ENCODE measurements at places on chromosomes 11 and 22.

- no peak for DNase-seq
These were observed 601 bp upstream of the LRP4 start for GRCh38 chr11:46918788-46919513.

DNA sequence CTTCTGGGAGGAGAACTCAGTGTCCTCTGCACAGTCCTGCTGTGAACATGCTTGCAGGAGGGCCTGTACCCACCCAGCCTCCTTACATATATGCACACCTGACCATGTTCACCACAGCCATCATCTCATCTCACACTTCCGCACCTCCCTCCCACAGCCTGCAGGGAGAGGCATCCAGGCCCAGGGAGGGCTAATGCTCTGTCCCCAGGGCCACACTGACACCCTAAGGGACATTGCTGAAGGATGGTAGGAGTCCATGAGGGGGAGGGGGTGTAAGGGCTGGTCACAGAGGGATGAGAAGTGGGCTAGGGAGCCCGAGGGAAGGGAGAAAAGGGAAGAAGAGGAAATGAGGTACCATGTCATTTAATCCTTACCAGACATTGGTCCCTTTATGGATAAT is 4.4 kb upstream of the KCNC1 start:
- DNase-seq = no peak

DNA sequence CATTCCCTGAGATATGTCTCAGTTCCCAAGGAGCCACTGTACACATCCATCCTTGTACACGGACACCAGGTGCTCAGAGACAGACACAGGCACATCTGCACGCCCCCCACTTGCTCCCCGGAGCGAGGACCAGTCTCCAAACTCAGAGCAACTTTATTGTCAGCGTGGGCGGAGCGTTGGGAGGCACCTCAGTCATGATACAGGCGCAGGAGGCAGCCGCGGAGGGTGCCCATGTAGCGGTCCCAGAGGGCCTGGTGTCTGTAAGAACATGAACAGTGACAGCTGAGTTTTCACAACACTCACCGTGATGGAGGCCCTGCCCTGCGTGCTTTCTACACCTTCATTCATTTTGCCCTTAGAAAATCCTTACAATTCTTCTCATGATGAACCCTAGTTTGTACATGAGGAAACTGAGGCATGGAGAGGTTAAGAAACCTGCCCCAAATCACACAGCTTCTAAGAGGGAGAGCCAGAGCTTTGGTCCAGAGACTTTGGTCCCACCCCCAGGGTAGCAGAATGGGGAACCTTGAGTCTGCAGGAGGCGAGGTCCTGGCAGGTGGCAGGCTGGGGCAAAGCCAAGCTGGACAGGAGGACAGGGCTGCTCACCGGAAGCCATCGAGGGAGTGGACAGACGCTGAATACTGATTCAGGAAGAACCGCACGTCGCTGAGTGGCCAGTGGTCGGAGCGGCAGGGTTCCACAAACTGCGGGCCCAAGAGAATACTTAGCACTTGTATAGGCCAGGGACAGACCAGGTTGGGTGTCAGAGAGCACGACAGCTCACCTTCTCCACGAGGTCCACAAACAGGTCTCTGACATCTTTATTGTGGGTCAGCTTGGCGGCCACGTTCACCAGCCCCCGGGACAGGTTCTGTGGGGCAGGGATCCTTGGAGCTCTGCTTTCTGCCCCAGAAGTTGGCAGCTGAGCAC is 4.2 kb downstream of the FIBP start:
- no peak for DNase-seq

- no peak for DNase-seq
These were observed 43.9 kb upstream of the YPEL1 start for GRCh38 chr22:21779444-21779843.

- DNase-seq = no peak
These were observed 524.2 kb upstream of the CHORDC1 start for GRCh38 chr11:90747057-90747456.

DNA sequence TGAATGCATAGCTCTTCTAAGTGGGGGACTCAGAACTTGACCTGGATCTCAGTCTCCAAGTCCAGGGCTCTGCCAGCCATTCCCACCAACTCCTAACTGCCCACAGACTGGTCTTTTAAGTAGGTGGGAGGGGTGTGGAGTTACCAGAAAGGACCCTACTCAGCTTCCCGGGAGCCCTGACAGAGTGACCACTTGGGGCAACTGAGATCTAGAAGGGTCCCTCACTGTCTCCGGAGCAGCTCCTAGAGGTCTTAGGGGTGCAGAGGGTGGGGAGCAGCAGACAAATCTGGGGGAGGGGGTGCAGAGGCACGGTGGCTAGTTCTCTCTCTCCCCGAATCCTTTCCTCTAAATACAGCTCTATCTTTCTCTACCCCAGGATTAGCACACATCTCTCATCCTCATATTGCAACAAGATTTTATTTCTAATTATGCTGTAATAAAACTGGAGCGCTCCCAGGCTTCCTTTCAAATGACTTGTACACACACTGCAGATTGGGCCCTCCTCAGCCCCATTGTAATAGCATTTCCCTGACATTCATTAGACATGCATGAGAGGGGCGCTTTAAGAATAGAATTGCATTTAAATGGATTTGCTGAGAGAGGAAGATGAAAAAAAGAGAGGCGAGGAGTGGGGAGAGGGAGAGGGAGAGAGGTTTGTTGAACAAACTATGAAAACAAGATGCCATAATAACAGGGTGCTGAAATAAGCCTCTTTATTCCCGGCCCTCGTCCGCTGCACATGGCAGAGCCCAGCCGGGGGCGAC is 219.0 kb downstream of the CEP164 start:
- no peak for DNase-seq

GRCh38 chr22:29478326-29479276 is 1.4 kb upstream of the NEFH start:
- peak; percentile 40 for DNase-seq

- no peak for DNase-seq
These were observed 39.3 kb downstream of the MYEOV start for GRCh38 chr11:69333149-69333710.

DNA sequence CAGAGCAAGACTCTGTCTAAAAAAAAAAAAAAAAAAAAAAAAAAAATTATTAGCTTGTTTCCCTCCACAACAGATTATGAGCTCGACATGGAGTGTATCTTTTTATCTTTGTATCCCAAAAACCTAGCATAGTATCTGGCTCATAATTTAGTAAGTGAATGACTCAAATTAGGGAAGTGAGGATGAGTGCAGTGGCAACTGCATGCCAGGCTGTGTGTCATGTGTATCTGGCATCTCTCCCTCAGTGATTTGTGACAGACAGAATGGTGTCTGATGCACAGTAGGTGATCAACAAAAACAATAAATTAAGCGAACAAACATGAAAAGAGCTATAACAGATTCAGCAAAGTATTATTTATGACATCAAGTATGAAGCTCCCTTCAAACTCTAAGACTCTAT is 7.2 kb downstream of the STK33 start:
- no peak for DNase-seq

DNA sequence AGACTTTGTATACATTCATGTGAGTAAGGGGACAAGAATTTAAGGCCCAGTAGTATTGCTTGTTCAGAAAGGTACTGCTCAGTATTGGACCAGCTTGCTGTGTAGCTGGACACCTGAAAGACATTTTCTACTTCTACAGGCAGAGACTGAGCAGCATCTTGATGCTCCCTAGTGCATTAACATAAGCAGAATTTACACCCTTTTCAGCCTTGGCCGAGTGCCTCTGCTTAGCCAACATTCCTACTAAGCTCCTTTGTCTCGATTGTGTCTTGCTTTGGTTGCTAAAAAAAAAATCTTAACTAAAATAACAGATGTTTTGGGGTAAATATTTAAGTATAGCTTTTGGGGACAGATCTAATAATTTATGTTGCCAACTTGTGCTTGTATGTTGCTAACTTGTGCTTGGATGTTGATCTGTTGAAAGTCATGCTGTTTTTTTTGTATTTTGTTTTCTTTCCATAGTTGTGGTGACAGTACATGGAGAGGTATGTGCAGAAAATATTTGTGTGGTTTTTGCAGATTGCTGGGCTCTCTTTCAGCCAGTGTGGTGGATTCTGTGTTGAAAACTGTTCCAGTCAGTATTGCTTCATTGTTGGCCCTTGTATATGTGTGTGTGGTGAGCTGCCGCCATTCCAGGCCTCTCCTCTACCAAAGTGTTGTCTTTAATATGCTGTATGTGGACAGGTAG is 3.7 kb downstream of the PTS start:
- DNase-seq = no peak

- no peak for DNase-seq
These were observed 35.0 kb downstream of the SYT7 start for GRCh38 chr11:61545921-61546320.

- DNase-seq = peak; percentile 82
These were observed 22.7 kb downstream of the YPEL1 start for GRCh38 chr22:21712751-21713427.

- no peak for DNase-seq
These were observed 5.3 kb upstream of the TNKS1BP1 start for GRCh38 chr11:57330029-57330428.

- DNase-seq = no peak
These were observed 4.3 kb upstream of the PNPLA3 start for GRCh38 chr22:43919106-43919973.

GRCh38 chr22:36331306-36331911 is 56.4 kb downstream of the MYH9 start:
- DNase-seq = peak; percentile 90

DNA sequence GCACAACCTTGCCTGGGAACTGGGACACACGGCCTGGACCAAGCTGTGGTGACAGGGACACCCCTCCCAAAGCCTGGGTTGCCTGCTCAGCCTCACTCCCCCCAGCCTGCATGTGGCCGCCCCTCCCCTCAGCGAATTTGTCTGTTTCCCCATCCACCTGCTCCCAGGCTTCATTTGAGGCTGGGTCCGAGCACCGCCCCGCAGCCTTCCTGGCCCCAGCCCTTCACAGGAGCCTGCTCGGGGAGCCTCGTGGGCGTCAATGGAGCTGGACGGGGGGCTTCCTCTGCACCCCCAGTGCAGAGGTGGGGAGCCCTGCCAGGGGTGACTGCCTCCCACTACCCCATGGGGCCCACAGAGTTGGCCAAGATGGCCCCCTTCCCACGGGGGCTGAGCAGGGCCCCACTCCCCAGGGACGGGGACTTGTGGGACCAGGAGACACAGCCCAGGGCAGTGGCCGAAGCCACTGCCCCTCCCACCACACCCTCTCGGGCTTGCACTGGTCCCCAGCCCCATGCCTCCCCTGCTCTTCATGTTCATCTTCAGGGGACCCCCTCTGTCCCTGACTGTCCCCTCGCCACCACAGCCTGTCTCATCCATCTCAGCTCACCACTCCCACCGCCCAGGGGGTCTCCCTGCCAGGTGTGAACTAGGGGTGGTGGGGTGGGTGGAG is 91.7 kb downstream of the WNT7B start:
- no peak for DNase-seq

GRCh38 chr22:17829695-17830042 is 55.4 kb upstream of the BID start:
- DNase-seq = peak; percentile 14

GRCh38 chr11:96229354-96229977 is 113.5 kb downstream of the MAML2 start:
- peak; percentile 14 for DNase-seq

GRCh38 chr11:83158357-83158786 is 1.4 kb downstream of the PCF11 start:
- DNase-seq = no peak

- DNase-seq = no peak
These were observed 30.8 kb upstream of the EXPH5 start for GRCh38 chr11:108624196-108624925.

- DNase-seq = peak; percentile 67
These were observed 45.2 kb upstream of the RASSF10 start for GRCh38 chr11:12963792-12964536.

DNA sequence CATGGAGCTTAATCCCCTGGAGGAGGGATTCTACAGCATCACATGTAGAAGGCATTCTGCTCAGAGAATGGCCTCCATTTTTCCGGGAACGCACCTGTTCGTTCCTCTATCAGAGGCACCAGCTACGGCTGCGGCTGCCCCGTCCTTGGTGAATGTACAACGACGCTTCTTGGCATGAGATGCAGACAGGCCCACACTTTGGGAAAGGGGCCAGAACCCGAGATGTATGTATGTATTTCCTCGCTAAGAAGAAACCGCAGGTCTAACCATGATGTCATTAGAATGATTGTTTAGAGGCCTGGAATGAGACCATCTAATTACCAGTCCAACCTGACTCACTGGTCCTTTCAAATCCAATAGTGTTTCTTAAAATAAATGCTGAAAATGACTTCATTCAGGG is 1293.4 kb downstream of the TBC1D22A start:
- no peak for DNase-seq

- no peak for DNase-seq
These were observed 31.4 kb upstream of the VPREB1 start for GRCh38 chr22:22213231-22213630.

DNA sequence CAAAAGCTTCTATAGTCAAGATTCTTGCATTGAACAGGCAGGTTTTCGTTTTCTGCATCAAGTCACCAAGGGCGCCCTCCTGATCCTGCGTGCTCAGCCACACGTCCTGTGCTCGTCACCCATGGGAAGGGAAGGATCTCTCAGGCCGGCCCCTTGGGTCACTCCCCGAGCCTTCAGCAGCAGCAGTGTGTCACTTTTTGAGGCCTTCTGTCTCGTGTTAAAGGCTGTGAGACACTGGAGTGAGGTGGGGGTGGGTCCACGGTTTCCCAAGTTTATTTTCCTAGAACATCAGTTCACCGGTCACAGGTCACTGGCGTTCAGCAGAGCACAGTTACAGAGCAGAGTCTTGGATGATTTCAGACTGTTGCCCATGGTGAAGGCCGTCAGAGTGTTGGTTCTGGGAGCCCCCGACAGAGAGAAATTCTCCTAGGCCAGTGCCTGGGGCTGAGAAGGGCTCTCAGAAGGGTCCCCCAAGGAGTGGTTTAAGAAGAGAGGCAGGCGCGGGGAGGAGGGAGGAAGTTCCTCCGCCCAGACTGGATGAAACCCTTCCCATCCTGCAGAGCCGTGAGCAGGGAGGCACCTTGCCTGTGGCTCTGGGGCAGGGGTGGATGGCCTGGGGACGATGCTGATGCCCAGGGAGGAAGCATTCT is 13.5 kb upstream of the ADORA2A start:
- no peak for DNase-seq

DNA sequence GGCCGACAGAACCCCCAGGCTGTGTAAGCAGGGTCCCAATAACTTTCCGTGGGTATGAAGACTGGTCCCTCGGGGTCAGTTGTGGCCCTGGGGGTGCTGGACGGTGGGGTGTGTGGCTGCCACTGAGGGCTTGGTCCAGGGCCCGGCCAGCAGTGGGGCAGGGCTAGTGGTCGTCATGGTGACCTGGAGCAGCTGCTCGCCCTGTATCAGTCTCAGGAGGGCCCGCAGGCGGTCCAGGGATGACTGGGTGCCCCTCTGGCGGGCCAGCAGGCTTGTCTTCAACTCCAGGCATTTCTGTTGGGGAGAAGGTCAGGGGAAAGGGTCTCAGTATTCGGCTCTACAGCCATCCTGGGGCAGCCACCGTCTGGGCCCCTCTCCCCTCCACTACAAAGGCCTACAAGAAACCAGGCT is 126.8 kb downstream of the PHF21B start:
- DNase-seq = no peak

GRCh38 chr11:36380296-36381014 is 84.4 kb downstream of the PRR5L start:
- no peak for DNase-seq

- DNase-seq = no peak
These were observed 116.6 kb downstream of the LARGE1 start for GRCh38 chr22:33803371-33804282.

GRCh38 chr11:64107303-64107702 is 58.6 kb downstream of the MACROD1 start:
- no peak for DNase-seq

GRCh38 chr22:36329254-36330078 is 58.3 kb downstream of the MYH9 start:
- DNase-seq = peak; percentile 92

- DNase-seq = no peak
These were observed 70.1 kb downstream of the LARGE1 start for GRCh38 chr22:33850193-33850592.

- no peak for DNase-seq
These were observed 12.6 kb downstream of the PRDM11 start for GRCh38 chr11:45158891-45159605.

All from KBM-7 (cell line).